Fibroblast of skin of right biceps (primary cell): ENCODE measurements at places on chromosomes 16 and 17.

GRCh38 chr17:6497496-6498221, 53.4 kb downstream of the PIMREG start:
- no peak for DNase-seq

GRCh38 chr16:65540901-65541300, 419.0 kb upstream of the CDH11 start:
- DNase-seq: no peak

DNA sequence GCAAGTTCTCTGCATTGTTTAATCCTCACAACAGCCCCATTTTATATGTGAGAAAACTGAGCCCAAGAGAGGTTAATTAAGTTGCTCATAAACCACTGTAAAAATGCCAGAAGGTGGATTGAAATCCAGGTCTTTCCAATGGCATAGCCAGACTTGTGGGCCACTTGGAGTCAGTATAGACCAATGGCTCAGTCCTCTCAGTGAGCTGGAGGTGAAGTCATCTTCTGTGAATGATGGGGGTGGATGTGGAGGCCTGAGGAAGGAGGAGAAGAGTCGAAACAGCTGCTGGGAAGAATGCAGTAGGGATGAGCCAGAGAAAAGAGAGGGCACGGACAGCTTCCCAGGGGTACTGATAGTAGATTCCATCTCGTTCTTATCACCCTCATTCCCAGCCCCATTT, 213.4 kb downstream of the SOX9 start:
- peak; percentile 78 for DNase-seq

DNA sequence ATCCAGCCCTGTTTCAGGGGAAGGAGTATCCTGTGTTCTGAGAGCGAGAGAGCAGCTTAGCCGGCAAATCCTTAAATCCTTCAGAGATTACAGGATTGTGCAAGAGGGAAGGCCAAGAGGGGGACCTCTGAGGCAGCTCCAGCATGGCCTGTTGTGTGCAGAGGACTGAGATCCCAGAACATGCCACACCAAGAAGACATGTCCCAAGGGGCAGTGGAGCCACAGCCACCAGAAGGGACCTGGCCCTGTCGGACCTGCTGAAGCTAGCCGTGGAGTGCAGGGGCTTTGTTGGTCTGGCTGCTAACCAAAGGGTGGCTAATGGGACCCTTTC, 1.6 kb upstream of the MRC2 start:
- DNase-seq: no peak

GRCh38 chr17:67685351-67685750, 32.4 kb upstream of the NOL11 start:
- no peak for DNase-seq

DNA sequence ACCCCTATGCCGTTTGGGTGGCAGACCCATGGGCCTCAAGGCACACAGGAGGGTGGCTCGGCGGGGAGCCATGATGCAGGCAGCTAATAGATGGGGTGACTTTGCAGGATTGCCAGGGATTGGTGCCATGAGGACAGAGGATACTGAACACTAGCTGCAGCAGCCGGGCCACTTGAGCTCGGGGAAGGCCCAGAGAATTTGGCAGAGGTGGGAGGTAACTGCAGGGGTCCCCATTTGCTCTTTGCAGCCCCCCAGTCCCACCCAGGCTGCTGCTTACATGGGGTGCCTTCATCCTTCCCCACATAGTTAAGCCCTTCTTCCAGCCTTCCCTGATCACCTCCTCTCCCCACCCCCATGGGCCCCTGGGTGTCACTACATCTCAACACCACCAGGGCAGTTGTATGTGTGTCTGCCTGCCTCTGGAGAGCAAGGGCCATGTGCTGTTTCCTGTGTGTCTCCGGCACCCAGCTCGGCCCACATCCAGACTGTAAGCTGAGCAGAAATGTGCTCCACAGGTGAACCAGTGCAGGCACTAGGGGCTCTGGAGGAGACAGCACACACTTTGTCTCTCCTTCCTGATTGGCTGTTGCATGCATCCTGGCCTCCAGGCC, 52.0 kb downstream of the SREBF1 start:
- DNase-seq: no peak

- no peak for DNase-seq
Measured at GRCh38 chr16:47079860-47080259, 63.9 kb downstream of the NETO2 start.

GRCh38 chr16:15434079-15434424, 336 bp upstream of the BMERB1 start:
- no peak for DNase-seq

DNA sequence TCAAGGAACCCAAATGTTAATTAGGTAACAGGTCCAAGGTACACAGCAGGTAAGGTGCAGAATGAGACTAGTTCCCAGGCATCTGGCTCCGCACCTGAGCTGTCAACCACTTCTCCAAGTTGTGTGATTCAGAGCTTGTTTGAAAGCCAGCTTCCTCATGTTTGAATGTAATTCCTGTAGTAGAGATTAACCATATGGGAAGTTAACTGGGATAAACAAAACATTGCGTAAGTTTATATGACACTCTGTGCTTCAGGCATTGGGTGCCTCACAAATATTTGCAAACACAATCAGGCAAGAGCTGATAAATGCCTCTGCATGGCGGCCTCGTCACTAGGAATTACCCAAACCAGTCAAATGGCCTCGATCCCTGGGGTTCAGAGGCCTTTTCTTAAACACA, 27.9 kb upstream of the CPHXL start:
- DNase-seq: no peak

DNA sequence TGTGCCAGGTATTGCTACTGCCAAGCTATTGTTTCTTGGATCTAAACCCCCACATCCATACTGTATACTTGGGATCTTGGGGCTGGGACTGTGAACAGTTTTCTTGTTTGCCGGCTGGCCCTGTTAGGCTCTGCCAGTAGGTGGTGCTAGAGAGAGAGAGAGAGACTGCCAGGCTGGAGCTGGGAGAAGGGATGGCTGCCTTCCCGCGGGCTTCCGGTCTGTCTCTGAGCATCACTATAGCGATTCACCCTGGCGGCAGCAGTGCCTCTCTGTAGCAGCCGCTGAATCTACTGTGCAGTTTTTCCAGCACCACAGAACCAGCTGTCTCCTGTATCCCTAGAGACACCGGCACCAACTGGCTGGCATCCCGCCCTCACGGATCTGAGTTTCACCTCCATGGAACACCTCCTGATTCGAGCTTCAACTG, 201.2 kb downstream of the UTP18 start:
- DNase-seq: peak; percentile 61

DNA sequence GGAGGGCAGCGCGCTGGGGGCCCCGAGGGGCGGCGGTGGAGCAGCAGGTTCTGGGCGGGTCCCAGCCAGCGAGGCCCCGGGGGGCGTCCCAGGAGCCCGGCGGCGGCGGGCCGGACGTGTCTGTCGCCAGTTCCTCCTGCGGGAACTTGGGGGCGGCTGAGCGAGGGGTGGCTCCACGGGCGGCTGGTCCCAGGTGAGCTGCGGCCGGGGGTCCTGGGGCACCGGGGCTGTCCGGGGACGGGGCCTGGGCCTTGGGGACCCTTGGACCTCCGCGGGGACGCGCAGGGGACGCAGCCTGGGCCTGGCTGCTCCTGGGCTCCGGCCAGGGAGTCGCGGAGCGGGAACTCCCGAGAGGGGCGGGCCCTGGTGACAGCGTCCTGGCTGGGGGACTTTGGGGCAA, 54.2 kb upstream of the ZNF267 start:
- no peak for DNase-seq

DNA sequence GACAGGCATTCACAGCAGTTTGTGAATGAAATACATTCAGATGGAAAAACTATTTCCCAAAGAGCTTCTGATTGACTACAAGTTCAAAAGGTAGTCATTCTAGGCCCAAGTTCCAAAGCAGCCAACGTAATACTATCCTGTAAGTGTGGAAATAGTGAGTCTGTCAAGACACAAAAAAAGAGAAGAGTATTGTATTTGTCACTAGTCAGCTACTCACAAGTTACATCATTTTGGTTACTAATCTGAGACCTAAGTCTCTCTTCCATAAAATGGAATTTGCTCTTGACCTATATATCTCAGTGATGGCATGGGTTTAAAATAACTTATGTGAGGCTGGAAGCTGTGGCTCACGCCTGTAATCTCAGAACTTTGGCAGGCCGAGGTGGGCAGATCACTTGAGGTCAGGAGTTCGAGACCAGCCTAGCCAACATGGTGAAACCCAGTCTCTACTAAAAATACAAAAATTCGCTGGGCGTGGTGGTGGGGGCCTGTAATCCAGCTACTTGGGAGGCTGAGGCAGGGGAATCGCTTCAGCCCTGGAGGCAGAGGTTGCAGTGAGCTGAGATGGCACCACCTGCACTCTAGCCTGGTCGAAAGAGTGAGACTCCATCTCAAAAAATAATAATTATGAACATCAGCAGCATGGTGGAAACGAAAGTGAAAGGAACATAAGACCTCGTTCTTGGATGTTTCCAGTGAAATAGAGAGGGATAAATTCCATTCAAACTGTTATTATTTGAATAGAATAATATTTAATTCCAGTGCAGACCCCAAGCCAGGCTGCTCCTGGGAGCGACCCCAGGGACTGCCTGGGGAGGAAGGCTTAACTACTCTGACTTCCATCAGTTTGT, 2.9 kb downstream of the CMC2 start:
- peak; percentile 47 for DNase-seq

DNA sequence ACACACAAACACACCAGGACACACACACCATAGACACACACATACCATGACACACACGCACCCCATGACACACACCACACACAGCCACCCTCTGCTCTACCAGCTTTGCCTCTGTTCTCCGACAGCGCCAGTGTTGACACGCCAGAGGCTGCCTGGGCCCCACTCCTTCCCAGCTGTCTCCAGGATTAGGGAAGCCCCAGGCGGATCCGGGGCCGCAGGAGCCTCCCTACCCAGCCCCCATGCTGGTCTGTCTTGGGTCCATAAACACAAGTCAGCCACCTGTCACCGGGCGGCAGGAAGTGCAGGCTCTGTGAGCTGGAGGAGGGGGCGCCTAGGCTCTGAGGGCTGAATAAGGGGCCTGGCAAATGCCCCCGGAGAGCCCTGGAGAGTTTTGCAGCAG, 10.5 kb downstream of the TBC1D16 start:
- peak; percentile 13 for DNase-seq

GRCh38 chr17:12320286-12320685, 299.6 kb downstream of the MAP2K4 start:
- peak; percentile 48 for DNase-seq

DNA sequence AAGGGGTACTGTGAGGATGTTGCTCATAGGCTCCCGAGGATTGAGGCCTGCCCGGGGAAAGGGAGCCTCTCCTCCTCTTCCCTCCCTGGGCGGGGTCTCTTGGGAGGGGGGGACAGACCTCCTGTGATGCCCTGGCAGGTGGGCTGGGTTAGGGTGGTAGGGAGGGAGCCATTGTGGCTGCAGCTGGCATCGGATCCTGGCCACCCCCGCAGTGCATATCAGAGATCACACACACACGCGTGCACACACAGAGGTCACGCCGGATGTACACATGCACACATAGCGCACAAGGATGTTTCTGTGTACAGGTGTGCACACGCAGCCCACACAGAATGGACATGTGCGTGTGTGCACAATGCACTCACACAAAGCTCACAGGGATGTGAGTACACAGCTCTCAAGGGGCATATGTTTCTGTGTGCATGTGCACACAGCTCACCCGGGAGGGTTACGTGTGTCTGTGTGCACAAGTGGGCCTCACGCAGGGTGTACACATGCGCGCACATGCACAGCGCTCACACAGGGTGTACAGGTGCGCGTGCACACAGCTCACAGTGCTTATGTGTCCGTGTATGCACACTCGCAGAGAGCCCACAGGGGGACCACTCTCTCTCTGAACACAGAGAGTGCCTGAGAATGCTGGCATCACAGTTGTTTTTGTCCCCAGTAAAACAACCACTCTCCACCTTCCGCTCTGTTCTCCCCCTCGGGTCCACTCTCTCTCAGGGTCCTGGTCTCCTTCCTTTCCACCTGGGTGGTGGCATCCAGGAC, 2.4 kb downstream of the GJD3 start:
- DNase-seq: no peak

GRCh38 chr16:79543219-79543618, 57.3 kb downstream of the MAF start:
- DNase-seq: no peak

- DNase-seq: no peak
Measured at GRCh38 chr17:82094931-82095776, 2.9 kb downstream of the FASN start.

DNA sequence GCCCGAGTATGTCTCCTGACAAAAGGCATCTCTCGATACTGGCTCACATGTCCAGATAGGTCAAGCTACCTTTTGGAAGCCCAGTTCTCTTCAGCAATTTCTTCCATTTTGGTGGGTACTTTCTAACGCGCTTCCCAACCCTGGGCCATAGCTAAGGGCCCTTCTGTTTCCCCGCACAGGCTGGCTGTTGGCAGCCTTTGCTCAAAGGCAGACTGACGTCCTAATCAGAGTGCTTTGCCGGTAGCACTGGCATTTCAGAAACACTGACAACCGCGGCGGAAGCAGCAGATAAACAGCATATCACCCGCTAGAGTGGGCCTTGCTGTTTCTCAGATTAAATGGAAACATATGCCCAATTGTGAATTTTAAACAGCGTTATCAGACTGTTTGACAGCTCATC, 49.3 kb upstream of the MPHOSPH6 start:
- DNase-seq: no peak

- peak; percentile 42 for DNase-seq
Measured at GRCh38 chr17:50052822-50053653, 2.9 kb upstream of the ITGA3 start.

GRCh38 chr17:82647593-82648164, 565 bp downstream of the WDR45B start:
- peak; percentile 12 for DNase-seq

DNA sequence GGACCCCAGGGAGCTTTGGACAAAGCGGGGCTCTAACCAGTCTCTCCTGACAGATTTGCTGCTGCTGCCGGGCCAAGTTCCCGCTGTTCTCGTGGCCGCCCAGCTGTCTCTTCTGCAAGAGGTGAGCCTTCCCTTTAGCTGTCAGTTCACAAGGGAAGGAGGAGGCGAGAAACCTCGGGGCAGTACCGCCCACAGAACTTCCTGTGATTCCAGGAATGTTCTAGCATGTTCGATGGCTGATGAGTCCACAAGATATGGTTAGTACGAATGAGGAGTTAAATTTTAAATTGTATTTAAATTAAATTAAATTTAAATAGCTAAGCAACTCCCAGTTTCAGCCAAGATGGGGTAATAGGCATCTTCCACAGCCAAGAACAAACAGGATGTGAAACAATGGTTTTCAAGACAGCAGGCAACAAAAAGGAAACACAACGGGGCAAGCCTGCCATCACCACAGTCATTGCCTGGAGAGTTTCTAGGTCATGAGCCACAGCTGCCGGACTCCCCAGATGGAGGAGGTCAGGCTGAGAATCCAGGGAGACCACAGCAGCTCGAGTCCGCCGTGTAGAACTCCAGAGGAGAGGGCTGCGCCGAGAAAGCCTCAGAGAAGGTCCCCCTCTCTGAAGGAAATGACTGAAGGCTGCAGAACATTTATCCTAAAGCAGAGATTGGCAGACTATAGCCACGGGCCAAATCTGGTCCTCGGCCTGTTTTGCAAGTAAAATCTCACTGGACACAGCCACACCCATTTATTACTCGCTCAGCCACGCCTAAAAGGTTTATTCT, 9.5 kb upstream of the TCF25 start:
- peak; percentile 31 for DNase-seq

- DNase-seq: no peak
Measured at GRCh38 chr17:75731716-75732498, 10.6 kb downstream of the ITGB4 start.
